ENCODE measurements at places on chromosomes 3 and 15.

DNA sequence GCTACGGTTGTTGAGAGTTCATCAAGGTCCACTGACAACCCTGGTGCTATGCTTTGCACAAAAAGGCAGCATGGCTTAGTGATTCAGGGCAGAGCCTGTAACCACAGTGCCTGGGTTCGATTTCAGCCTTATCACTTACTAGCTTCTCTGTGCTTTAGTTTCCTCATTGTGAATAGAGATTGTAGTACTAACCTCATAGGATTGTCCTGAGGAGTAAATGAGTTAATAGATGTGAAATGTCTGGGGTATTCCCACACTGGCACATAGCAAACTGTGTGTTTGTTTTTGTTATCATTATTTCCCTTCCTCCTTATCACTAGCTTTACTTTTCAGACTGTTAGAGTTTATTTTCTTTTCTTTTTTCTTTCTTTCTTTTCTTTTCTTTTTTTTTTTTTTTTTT is 16.3 kb downstream of the CRTAP start:
- no peak for DNase-seq

GRCh38 chr15:41862515-41863116 is 24.0 kb downstream of the PLA2G4B start:
- DNase-seq = no peak

DNA sequence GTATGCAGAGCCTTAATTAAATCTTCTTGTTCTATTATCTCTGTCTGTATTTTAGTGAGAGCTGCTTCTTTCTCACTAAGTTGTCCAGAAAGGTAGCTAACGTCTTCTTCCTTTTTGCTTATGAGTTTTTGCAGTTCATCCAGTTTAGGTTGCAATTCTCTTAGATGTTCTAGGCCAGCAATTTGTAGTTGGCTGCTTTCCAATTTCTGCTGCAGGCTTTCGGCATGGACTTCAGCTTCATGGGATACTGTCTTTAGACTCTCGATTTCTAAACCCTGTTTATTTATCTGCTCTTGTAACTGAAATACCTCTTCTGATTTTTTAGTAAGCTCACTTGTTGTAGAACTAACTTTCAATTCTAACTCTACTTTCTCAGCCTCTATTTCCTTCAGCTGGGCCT is 35.5 kb upstream of the HCLS1 start:
- no peak for DNase-seq

GRCh38 chr15:40459391-40460015 is 11.3 kb upstream of the CHST14 start:
- DNase-seq = no peak
